ENCODE measurements at places on chromosomes 4 and X.

DNA sequence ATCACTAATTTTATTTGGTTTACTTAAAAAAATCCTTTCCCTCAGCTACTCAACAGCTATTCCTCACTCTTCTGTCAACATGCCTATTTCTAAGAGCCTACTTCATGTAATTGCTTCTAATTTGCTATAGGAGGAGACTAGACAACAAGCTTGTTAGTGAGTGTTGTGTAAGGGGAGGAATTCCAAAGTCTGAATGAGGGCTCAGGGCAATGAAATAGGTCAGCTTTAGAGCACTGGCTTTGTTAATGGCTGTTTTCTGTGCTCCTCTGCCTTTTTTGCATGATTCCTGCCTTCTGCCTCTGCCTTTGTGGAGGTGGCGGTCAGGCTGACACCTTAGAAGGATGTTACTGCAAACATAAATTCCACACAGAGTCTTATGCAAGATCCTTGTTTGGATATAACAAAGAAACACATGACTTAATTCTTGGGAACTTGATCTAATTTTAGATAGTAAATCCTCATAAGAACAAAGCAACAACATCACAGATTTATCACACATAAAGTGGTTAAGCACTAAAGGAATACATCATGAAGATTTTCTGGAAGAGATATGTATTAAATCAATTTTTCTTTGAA is 15.0 kb upstream of the PAGE1 start:
- DNase-seq: no peak

- no peak for DNase-seq
Measured at GRCh38 chrX:2498781-2499302, 1.9 kb downstream of the DHRSX start.

DNA sequence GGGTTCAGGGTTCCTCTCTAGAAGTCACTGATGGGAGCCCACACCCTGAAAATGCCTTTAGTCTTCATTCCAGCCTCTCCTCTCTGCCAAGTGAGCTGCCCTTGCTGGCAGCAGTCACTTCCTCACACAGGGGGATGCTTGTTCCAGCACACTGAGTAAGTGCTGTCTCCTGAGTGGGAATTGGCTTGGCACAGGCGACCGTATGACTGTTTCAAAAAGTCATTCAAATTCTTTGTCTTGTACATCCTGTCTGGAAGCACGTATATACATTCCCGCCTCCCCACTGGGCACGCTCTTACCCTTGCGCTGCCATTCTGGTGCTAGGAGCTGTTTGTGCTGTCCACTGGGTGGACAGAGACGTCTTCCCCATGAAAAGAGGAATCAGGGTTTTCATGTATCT is 40.2 kb upstream of the CD99 start:
- no peak for DNase-seq

- no peak for DNase-seq
Measured at GRCh38 chrX:1178580-1179057, 33.8 kb downstream of the CRLF2 start.

- no peak for DNase-seq
Measured at GRCh38 chrX:45200741-45201234, at the start of gene DIPK2B. DIPK2B (minus strand) TSS chrX:45200876; CDS start chrX:45200826, 50 bp downstream.

GRCh38 chr4:53023677-53024299 is 161.7 kb downstream of the RASL11B start:
- no peak for DNase-seq

DNA sequence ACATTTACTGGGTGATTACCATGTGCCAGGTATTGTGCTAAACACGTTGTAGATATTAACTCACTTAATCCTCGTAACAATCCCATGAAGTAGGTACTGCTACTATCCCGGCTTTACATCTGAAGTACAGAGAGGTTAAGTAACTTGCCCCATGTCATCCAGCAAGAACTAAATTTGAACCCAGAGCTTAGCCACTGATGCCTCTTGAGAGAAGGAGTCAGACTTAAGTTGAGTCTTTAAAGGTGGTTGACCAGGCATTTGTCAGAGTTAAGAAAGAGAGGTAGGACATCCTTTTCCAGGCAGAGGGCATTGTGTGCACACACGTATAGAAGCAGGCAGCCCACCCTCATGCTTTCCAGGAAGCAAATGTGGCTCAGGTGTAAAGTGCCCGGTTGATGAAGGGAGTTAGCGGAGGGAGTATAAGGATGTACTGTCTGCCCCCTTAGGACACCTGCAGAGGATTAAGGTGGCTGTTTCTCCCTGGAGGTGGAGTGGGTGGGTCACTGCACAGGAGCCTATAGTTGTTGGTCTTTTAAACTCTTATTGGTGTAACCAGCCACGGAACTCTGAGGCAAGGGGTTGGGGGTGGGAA is 335 bp upstream of the CD38 start:
- DNase-seq: no peak

GRCh38 chr4:78496021-78496643 is 55.4 kb upstream of the ANXA3 start:
- DNase-seq: no peak

DNA sequence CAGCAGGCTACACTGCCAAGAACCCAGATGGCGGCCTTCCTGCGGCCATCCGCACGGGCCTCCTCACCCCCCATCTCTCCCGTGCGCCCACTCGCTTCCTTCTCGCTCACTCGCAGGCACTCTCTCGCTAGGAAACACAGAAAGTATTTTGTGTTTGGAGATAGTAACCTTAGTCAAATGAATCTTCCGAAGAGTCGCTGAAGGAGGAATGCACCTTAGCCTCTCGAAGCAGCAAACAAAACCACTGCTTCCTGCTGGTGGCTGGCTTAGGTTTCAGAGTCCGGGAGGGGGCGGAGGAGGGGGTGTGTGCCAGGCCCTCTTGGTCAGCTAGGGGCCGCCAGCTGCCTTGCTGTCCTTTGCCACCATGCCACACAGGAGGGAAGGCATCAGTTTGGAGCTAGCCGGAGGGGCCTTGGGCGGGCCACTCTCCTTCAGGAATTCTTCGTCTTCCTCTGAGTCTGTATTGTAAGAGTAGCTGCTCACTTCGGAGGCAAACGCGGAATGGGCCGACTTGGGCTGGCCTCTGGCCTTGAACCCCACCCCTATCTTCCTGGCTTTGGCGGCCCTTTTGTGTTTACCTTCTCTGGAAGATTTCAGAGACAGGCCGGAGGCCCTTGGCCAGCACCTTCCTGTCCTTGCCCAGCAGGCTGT is 73.2 kb upstream of the UCP1 start:
- DNase-seq: no peak

DNA sequence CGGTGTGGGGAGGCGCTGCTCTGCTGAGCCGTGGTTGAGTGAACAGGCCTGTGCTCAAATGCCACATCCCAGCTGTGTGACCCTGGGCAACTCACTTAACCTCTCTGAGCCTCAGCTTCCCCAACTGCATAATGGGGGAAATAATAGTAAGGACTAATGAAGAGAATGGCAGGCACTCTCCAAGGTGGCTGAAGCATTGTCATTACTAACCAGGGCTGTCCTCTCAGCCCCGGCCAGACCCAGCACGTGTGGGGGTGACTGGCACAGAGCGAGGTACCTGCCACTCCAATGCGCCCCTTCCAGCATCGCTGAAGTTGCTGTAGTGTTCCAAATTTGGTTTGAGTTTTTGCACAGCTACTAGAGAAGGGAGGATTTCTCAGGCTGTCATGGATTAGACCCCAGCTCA is 80.0 kb downstream of the ABLIM2 start:
- DNase-seq: no peak

DNA sequence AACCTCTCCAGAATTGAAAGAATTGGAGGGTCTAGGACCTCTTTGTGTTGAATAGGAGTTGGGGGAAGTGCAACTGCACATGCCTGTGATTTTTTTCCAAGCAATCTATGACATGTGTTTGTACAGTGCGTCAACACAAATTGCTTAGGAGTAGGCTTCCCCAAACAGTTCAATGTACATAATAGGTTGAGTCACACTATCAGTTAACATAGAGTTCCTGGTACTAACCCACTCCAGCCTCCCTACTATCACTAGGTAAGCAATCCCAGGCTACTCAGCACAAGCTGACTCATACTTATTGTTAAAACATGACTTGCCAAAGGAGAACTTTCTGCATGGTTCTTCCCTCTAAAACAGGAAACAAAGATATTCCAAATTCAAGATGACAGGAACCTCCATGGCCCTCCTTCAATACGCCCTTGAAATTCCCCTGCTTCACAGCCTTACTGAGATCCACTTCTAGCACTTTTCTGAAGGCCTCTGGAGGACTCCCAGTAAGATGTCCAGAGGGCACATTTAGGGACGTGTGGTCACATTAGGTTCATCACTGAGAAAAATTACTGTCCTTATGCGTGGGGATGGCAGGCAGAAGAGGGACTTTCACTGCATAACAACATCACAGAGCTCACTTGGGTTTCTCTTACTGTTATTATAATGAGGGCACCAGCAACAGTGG is 8.4 kb upstream of the VSIG1 start:
- DNase-seq: peak; percentile 20

DNA sequence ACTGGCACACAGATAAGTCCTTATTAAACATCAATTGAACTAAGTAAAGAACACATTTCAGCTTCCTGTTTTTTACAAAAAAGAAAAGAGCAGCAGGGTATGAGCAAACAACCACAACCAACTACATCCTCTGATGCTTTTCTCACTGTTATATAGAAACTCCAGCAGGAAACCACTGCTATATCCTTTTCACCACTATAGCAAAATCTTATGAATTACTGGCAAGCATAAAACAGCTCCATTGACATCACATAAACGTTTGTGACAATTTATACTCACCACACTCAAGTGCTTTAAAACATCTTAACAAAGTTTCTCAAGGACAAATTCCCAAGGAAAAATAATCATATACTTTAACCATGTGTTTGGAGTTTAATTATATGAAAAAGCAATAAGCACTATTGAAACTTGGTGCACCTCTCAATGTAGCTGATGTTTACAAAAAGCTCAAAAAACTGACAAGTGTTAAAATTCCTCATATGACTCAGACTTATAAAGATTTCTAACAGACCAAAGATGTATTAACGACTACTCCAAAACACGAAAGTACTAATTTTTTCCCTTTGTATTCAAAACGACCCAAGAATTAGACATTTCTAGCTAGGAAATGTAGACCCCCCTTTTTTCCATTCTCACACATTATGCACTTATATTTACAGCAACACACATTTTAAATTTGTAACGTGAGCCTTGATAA is 12.9 kb downstream of the GPRIN3 start:
- DNase-seq: no peak

DNA sequence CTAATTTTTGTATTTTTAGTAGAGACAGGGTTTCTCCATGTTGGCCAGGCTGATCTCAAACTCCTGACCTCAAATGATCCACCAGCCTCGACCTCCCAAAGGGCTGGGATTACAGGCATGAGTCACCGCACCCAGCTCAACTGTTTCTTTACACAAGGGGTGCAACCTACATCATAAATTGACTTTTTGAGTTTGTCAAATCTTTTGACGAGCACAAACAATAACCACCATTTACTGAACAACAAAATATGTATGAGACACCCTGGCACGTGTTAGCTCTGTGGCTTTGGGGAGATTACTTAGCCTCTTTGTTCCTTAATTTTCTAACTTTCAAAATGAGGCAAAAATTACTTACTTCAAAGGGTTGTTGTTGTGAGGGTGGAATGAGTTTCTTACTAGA is 23.5 kb upstream of the SLC34A2 start:
- peak; percentile 8 for DNase-seq

DNA sequence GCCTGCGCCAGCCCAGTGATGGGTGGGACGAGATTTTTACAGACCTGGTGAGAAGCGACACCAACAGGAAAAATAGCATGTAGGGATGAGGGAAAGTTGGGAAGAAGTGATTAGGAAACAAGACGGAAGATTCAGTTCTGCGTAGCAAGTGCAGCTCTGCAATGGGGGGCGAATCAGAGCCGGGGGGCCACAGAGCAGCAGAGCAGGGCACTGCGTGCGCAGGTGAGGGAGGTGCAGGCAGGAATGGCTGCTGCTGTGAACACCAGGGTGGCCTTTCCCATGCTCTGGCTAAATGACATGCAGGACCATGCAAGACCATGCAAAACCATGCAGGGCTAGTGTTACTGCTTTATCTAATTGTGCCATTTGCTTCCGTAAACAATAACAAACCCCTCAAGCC is 442.7 kb upstream of the FRG1 start:
- no peak for DNase-seq

DNA sequence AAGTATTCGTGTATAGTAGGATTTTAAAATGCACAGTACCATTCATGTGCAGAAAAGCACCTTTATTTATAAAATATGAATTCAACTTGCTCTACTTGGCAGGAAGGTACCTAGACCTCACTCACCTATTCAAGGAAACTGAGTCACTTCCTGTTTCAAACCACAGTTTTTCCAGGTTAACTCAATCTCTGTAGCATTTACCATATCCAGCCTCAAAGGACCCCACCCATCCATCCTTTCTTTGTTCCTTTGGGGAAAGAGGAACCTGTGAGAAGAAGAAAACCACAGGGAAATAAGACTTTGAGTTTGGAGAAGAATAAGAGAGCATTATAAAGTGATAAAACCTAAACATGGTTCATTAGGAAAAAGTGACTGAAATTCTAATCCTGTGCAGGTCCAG is 250.7 kb downstream of the CBR4 start:
- no peak for DNase-seq

DNA sequence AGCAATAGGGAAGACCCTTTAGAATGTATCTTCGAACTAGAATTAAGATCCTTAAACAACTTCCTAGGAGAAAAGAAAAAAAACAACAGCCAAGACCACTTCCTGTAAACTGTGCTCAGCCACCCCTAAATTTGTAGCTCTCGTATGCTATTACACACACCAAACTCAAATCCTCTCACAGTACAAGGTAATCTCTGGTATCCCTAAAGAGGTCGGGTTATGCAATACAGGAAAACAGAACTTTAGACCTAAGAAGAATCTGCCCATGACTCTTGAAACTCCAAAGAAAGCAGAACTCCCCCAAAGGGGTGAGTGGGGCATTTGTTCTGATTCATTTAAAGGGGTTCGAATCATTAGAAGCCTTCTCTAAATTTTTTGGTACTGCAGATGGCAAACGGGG is 170.9 kb upstream of the CASK start:
- DNase-seq: no peak

DNA sequence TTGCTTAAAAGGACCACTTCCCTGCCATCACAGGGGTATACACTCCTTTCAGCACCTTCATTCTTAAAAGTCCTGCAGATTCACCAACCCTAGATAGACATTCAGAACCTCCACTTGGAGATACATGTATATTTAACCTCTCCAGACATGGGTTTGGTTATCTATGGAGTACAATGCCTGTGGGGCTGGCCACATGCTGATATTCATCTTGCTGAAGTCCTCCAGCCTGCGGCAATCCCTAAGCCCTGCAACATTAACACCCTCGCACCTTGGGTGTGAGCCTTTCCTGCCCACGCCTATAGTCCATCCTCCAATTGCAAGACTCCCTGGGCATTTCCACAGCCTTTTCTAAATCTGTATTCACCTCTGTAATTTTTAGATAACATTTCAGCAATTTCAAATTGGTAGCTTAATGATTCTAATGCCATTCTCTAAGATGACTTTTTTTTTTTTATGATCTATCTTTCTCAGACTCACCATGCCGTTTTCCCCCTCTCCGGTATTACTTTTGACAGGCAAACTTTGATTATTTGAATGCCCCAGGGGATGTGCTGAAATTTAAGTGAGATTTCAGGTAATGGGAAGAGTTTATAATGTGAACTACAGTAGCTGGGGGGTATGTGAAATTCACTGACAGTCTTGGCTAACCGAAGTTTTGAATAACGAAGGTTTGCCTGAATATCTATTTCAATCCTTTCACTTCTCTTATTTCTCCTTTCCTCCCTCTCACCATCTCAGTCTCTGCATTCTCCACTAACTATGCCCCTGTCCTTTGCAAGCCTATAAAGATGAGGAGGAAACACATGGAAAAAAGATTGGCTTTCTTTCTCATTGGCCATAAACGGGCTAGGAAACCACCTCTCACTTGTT is 24.1 kb downstream of the CCDC149 start:
- DNase-seq: no peak

- DNase-seq: no peak
Measured at GRCh38 chr4:5256421-5256820, 205.1 kb downstream of the STK32B start.

- no peak for DNase-seq
Measured at GRCh38 chr4:37068580-37068979, 176.0 kb upstream of the NWD2 start.

Data from stromal cell of bone marrow (primary cell).